ENCODE measurements at places on chromosomes 2 and 18.

GRCh38 chr2:108297436-108298141 is 8.9 kb downstream of the SULT1C2 start:
- DNase-seq, result no peak

- no peak for DNase-seq
These were observed 307.2 kb downstream of the FBXO15 start for GRCh38 chr18:73840319-73840945.

DNA sequence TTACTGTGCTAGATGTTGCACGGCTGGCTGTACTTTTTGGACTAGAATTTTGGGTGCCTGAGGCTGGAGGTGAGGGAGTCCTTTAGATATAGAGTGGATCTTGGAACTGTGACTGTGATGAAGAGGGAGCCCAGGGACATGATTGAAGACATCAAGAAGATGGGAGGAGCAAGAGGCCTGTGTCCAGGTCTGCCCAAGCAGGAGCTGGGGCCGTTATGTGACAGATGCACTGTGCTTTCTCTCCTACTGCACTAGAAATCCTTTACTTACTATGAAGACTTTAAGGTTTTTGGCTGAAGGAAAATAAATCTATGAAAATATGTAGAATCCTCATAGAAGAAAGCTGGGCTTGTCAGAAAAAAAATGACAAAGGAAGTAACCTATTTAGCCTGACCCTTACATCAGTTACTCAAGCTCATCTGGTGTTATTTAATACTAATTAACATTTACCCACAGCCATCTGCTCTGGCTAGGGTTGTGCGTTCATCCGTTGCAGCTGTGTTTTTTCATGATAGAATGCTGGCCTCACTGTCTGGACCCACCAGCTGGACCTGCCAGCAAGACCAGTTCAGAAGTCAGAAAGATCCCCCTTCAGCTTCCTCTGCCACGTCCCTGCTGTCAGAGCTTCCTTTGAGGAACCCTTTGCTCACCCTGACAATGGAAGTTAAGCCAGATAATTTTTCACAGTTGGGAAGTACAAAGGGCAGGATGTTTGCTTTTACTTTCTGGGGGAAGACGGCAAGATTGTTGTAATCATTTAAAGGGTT is 16.7 kb downstream of the TSN start:
- DNase-seq, result no peak

GRCh38 chr18:79069717-79070151 is 540 bp downstream of the ATP9B start:
- peak; percentile 23 for DNase-seq

DNA sequence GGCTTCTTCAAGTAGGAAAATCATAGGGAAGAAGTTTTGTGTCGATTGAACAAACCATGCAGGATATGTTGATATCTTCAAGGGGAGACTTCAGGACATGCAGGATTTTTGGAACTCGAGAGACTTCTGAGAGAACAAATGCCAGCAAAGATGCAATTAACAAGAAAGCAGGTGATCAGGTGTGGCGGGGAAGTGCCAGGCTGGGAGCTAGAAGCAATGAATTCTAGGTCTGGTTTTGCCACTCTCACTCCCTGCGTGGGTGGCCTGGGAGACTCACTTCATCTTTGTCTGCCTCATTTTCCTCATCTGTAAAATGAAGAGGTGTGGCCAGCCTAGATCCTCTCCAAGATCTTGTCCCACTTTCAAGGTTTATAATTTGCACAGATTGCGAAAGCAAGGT is 3.1 kb downstream of the SERPINB5 start:
- no peak for DNase-seq

GRCh38 chr2:168116448-168116847 is 130.9 kb downstream of the STK39 start:
- DNase-seq, result no peak

Data from SW 1271 (cell line).